ENCODE measurements at places on chromosomes 1 and 21.

DNA sequence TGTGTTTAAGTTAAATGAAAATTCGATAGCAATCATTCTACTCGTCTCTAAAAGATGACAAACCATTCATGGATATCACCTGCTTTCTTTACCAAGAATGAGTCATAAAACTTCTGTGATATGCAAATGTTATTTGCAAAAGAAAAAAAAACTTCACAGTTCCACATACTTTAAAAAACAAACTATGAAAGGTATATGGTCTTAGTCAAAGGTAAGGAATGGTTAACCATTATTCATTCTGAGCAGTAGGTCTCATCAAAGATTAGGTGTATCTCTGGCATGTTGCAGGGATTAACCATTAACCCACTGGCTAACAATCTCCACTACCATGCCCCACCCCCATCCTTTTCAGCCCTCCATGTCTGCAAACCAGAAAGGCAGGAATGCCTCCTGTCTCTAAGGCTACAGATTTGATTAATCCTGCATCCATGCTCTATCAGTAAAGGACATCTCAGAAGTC, 44.4 kb downstream of the PTPN14 start:
- DNase-seq = peak; percentile 21

GRCh38 chr1:26126321-26127084, 14.9 kb downstream of the PDIK1L start:
- peak; percentile 76 for DNase-seq

GRCh38 chr1:163258181-163258580, 55.5 kb upstream of the RGS5 start:
- peak; percentile 34 for DNase-seq

DNA sequence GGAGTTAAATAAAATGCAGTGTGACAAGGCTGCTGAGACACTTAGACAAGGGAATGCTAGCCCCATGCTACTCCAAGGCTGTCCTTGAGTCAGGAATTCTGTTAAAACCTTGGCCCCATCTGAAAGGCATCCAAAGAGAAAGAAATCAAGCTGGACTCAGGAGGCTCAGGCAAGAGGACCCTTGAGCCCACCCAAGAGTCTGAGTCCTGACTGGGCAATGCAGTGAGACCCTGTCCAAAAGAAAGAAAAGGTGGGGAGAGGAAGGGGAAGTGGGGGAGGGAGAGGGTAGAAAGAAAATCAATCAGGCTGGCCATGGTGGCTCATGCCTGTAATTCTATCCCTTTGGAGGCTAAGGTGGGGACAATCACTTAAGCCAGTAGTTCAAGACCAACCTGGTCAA, 26.7 kb downstream of the CLSTN1 start:
- no peak for DNase-seq

DNA sequence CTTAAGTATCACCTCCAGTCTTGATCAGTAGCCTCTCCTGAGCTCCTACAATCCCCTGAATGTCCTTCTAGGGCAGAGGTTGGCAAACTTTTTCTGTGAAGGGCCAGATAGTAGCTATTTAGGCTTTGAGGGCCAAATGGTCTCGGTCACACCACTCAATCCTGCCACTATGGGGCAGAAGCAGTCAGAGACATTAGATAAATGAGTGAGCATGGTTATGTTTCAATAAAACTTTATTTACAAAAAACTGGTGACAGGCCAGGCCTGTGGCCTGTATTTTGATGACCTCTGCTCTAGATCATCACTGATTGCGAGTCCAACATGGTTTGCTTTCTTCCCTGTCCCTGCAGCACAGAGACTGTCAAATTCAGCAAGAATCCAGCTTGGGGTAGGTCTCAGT, 36.3 kb downstream of the LRP8 start:
- DNase-seq = no peak

DNA sequence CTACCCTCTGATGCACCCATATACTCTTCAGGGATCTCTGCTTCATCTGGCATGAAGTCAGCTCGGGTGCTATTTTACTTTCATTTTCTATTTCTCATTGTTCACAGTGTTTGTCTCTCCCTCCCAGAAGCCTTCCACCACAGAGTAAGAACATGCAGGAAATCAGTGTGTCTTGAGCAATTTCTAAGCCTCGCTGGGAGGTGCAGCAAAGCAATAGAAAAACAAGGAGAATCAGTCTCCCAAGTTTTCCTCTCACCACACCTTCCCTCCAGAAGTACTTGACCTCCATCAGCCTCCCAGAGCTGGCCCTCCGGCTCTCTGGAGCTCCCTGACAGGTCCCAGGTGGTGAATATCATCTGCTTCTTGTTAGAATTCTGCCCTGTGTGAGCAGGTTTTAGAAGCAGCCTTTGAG, 594.7 kb upstream of the CAMK1G start:
- peak; percentile 71 for DNase-seq

DNA sequence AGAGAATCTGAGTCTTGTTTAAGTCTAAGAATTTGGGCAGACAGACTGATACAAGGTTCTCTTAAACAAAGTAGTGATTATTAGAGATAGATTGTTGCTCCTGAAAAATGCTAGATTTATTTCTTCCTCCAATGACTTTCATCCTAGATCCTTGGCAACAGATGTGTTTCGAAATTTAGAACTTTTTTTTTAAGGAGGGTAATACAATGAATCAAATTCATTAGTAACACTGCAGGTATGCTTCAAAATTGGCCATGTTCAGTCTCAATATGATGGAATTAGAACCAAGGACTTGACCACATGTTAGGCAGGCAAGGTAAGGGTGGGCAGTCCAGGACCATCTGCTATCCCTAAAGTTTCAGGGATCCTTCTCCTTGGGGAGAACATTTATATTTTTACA, 4.5 kb upstream of the LCE1F start:
- no peak for DNase-seq

GRCh38 chr1:23394684-23395083, 25.0 kb upstream of the ZNF436 start:
- peak; percentile 42 for DNase-seq

- no peak for DNase-seq
These were observed 123.3 kb upstream of the EDN2 start for GRCh38 chr1:41607808-41608207.

DNA sequence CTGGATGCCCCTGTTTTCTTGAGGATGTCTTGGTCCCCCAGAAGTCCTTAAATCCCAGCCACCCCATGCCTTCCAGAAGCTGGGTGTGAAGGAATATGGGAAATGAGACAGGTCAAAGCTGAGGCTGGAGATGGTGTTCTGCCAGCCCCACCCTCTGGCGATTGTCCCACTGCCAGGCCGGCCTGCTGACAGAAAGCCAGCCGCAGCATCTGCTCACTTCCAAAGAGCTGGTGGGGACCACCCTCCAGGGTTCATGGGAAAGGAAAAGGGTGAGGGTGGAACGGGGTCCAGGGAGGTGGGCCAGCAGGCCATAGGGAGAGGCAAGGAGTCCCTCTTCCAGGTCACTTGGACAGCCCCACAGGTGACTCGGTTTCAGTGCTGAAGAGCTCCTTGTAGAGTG, 1.9 kb upstream of the LINGO4 start:
- DNase-seq = no peak

GRCh38 chr1:67716800-67717199, 31.8 kb downstream of the GADD45A start:
- peak; percentile 41 for DNase-seq

- no peak for DNase-seq
These were observed 148.5 kb upstream of the CHRM3 start for GRCh38 chr1:239237912-239238311.

Data from A172 (cell line).